ENCODE measurements at places on chromosomes 4 and X.

- DNase-seq = no peak
Measured at GRCh38 chr4:51842167-51842553, 793 bp upstream of the DCUN1D4 start.

- no peak for DNase-seq
Measured at GRCh38 chr4:2482693-2483092, 13.8 kb downstream of the RNF4 start.

GRCh38 chrX:109749207-109749606, 16.1 kb upstream of the ACSL4 start:
- no peak for DNase-seq

GRCh38 chr4:148430854-148431253, 11.4 kb downstream of the NR3C2 start:
- no peak for DNase-seq

GRCh38 chr4:6892190-6892908, 17.3 kb upstream of the TBC1D14 start:
- DNase-seq = peak; percentile 72

GRCh38 chr4:2968381-2968780, 5.0 kb downstream of the GRK4 start:
- DNase-seq = no peak

All from suppressor macrophage (primary cell).